ENCODE measurements at places on chromosomes 11 and 22.

DNA sequence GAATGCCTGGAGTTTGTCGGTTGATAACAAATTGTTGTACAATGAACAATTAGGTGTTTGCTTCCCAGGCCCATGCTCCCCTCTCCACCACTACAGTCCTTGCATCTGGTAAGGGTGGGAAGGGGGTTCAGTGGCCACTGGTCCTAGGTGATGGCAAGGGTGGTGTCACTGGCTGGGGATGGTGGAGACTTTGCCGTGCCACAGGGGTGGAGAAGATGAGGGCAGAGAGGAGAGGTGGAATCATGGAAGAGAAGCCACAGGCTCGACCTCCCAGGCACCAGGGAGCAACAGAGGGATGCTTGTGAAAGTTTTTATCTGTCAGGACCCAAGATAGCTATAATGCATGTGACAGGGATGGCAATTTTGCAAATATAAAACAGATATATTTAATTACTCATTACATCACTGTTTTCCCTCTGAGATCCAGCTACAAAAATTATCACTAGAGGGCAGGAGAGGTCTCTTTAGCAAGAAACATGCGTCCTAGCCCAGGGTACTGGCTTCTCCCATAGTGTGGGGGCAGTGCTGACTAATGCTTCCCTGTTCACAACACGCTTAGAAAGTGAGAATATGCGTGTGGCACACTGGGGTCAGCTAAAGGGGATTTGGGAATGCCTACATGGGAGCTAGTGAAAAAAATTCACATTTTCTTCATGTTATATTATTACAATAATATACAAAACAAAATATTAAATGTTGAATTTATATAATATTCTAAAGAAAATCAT is 49.0 kb upstream of the AMPD3 start:
- DNase-seq, result peak; percentile 27

DNA sequence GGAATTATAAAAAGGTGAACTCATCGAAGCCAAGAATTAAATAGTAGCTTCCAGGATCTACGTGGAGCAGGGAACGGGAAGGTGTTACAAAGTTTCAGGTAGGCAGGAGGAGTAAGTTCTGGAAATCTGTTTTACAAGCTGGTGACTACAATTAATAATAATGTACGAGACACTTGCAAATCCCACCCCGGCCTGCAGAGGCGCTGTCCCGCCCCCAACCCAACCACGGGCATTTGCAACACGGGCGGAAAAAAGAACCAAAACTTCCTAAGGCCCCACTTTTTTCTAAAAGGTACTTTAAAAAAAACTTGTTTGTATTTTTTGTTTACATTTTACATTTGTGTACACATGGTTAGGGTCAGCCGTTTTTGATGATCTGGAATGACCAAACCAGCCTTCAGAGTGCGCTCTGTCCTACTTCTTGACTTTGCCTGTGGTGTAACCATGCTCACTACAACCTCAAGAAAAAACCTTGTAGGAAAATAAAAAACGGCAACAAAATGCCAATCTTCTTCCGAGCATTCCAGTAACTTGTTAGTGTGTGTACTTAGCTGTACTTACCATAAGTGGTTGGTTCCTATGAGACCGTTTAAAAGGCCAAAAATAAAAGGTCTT is 449.6 kb upstream of the B3GAT1 start:
- no peak for DNase-seq

DNA sequence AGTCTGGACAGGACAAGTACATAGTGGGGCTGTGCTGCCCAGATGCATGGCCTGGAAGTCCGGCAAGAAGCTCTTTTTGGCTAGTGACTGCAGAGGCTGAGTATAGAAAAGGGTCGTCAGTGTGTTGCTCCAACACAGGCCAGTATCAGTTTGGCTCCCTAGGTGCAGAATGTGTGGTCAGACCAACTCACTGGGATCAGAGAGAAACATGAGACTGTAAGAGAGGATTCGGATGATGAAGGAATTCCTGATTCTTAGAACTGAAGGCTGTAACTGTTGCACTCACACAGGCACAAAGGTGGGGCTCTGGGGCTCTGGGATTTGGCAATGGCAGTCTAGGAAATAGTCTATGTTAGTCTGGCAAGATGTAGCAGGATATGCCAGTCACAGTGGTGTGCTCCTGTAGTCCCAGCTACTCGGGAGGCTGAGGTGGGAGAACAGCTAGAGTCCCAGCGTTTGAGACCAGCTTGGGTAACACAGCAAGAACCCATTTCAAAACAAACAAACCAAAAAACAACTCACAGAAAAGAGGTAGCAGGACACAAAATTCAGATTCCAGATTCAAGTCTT is 11.1 kb upstream of the UPB1 start:
- no peak for DNase-seq

GRCh38 chr11:74204701-74205100 is 33.6 kb downstream of the PPME1 start:
- no peak for DNase-seq

DNA sequence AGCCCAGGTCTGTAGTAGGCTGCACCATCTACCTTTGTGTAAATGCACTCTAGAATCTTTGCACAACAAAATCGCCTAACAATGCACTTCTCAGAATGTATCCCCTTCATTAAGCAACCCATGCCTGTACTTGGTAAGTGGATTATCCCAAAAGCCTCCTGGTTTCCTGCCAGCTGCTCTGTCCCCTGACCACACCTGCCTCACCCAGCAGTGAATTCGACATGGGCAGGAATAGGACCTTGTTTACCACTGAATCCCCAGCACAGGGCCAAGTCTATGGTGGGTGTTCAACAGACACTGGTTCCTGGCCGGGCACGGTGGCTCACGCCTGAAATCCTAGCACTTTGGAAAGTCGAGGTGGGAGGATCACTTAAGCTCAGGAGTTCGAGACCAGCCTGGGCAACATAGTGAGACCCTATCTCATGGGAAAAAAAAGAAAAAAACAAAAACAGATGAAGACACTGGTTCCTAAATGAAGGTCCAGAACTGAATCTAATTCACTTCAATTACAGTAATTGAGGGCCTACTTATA is 5.1 kb upstream of the SYCE3 start:
- no peak for DNase-seq

GRCh38 chr22:46378426-46379065 is 43.0 kb downstream of the TRMU start:
- no peak for DNase-seq

- DNase-seq, result no peak
These were observed 637.8 kb upstream of the LUZP2 start for GRCh38 chr11:23859087-23859486.

DNA sequence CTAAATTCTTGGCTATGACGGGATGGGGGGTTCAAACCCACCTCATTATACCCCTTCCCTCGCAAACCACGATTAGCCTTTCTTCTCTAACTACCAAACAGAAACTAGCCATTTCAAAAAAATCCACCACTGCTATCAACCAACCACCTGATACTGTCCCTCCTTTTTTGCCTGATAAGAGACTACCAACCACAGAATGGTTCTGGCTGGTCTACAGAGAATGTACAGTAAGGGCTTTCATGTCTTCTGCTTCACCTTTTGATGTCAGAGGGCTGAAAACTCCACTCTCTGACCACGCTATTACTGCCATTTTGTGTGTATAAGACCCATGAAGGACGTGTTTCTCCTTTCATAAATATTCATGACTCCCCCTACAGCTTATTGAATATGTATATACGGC is 19.1 kb downstream of the RIC3 start:
- DNase-seq, result no peak

- no peak for DNase-seq
These were observed 454.0 kb upstream of the DDI1 start for GRCh38 chr11:103582351-103582909.

DNA sequence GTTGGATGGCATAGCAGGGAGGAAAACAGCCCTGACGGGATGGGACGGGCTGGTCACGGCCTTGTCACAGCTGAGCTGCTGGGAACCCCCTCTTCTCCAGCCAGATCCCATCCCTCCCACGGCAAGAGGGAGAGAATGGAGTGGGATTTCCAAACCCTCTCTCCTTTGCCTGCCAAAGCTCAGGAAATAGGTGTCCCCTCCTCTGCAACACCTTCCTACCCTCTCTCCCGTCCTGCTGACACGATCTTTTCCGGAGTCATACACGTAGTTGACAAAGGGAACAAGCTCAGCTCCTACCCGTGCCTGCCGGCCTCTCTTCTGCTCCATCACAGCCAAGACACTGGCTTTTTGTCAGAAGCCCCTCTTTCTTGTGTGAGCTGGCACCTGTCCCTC is 48.1 kb downstream of the PISD start:
- DNase-seq, result no peak

DNA sequence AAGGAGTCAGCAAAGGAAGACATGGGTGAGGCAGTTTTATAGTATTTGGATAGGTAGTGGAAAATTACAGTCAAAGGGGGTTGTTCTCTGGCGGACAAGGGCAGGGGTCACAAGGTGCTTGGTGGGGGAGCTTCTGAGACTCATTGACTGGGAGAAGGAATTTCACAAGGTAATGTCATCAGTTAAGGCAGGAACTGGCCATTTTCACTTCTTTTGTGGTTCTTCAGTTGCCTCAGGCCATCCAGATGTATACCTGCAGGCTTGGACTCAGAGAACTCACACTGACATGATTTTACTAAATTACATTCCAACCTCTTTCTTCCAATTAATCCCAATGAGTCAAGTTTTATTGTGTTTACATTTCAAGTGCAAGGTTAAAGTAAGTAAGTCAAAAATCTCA is 240.5 kb upstream of the API5 start:
- DNase-seq, result no peak

GRCh38 chr11:2924381-2924780 is 4.8 kb downstream of the PHLDA2 start:
- DNase-seq, result no peak

DNA sequence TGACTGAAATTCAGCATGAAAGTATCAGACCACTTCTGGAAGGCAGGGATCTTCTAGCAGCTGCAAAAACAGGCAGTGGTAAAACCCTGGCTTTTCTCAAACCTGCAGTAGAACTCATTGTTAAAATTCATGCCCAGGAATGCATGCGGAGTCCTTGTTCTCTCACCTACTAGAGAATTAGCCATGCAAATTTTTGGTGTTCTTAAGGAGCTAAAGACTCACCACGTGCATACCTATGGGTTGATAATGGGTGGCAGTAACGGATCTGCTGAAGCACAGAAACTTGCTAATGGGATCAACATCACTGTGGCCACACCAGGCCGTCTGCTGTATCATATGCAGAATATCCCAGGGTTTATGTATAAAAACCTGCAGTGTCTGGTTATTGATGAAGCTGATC is 19.1 kb downstream of the ZBTB44 start:
- no peak for DNase-seq

GRCh38 chr11:128244871-128245270 is 342.5 kb downstream of the ETS1 start:
- DNase-seq, result no peak

GRCh38 chr11:127061947-127062346 is 61.4 kb upstream of the KIRREL3 start:
- no peak for DNase-seq

- DNase-seq, result no peak
These were observed 29.2 kb upstream of the PDE2A start for GRCh38 chr11:72703267-72704008.

DNA sequence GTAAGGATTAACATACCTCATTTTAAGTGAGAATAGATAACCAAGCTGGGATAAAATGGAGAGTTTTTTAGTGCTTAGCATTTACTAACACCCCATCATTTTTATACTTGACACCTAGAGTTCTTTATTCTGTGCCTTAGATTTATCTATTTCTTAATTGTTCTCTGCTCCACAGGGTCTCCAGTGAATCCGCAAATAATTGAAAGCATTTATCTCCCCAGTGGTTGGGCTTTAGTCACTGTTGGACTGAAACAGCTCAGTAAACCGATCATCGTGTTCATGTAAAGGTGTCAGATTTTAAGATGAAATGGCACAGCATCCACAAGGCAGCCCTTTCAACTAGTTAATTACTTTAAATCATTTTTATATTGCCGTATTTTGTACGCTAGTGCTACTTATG is 17.8 kb upstream of the GRIA4 start:
- DNase-seq, result no peak

GRCh38 chr22:19603767-19604166 is 79.6 kb upstream of the CLDN5 start:
- no peak for DNase-seq

GRCh38 chr11:68584097-68584496 is 100.2 kb upstream of the GAL start:
- no peak for DNase-seq

DNA sequence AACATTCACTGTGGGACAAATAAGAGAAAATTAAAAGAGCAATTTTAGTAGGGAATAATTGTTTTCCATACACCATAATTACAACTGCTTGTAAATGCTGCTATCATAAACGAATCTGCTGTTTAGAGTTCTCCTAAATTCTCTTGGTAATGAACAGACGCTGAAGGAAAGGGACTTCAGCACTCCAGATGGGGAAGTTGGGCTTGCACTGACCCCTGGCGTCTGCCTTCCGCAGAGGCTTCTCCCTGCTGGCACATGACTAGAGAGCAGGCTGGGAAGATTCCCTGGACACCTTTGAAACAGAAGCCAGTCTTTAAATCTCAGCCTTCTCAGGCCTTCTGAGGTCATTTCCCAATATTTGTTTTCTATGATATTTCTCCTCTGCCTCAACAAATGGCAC is 84.1 kb downstream of the NXPE2 start:
- DNase-seq, result no peak

- no peak for DNase-seq
These were observed 774 bp upstream of the E2F8 start for GRCh38 chr11:19241260-19242178.

GRCh38 chr22:48567213-48567975 is 1260.3 kb downstream of the BRD1 start:
- DNase-seq, result no peak

DNA sequence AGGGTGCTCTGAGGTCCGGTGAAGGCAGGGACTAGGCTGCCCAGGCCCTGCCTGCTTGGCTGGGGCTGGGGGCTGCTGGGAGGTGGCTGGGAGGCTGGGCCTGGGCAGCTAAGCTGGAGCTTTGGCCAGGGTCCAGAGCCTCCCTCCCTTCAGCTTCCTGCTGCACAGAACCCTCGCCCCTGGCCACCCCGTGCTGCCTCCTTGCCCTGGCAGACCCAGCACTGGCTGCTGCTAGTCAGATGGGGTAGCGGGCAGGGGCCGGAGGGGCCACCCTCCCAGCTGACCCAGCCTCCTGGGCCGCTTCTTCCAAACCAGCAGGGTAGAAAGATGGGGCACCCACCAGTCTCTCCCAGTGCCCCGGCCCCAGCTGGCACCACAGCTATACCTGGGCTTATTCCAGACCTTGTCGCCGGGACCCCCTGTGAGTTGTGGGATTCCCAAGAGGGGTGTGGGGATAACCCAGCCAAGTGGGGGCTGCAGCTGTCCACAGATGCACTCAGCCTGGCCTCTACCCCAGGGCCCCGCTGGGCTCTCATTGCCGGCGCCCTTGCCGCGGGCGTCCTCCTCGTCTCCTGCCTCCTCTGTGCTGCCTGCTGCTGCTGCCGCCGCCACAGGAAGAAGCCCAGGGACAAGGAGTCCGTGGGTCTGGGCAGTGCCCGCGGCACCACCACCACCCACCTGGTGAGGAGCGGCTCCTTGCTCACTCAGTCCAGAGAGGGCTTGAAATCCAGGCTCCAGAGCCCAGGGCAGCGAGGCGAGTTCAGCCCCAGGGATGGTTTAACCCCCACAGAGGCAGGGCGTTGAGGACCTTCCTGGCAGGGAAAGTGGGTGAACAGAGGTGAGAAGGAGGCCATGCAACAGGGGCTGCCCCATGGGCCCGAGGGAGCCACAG is at the start of gene SYT8:
Gene SYT8, plus strand, starts transcription at position 212 of the 892 bp plus-strand sequence. Its CDS starts 116 bp downstream, at position 328.
- DNase-seq, result no peak

All from stimulated activated CD8-positive, alpha-beta memory T cell treated with anti-CD3 and anti-CD28 coated beads, Interleukin-2, amount 100 ng/mL, for 1 hour (primary cell).